NCI-H446 (cell line): ENCODE measurements at places on chromosomes 3 and 15.
A peak's percentile ranks its signal among the peaks of the same experiment; 100 is the strongest.

- no peak for DNase-seq
Observed at GRCh38 chr15:89749054-89749453, 2.0 kb downstream of the MESP1 start.

DNA sequence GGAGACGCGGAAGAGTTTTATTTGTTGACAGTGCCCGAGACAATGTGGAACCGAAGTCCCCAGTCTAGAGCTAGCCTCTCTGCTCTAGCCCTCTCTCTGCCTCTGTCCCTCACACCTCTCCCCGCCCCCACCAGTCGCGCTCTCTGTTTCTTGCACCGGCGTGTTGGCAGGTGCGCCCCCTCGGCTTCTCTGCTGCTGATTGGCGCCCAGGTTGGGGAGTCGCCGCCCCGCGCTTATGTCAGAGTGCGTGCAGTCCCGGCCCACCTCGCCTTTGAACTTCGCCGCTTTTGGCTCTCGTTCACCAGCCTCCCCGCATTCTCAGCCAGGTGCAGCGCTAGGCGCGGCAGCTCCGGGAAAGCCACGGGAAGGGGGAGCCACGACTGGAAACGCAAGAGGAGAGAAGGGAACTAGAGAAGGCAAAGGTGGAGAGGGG is at the start of gene SOX14:
Gene SOX14 (plus strand): TSS at position 315 of the 433 bp plus-strand sequence. CDS start 470 bp downstream, outside the sequence.
- DNase-seq = no peak

GRCh38 chr15:41961001-41961518 is 11.3 kb downstream of the EHD4 start:
- no peak for DNase-seq

DNA sequence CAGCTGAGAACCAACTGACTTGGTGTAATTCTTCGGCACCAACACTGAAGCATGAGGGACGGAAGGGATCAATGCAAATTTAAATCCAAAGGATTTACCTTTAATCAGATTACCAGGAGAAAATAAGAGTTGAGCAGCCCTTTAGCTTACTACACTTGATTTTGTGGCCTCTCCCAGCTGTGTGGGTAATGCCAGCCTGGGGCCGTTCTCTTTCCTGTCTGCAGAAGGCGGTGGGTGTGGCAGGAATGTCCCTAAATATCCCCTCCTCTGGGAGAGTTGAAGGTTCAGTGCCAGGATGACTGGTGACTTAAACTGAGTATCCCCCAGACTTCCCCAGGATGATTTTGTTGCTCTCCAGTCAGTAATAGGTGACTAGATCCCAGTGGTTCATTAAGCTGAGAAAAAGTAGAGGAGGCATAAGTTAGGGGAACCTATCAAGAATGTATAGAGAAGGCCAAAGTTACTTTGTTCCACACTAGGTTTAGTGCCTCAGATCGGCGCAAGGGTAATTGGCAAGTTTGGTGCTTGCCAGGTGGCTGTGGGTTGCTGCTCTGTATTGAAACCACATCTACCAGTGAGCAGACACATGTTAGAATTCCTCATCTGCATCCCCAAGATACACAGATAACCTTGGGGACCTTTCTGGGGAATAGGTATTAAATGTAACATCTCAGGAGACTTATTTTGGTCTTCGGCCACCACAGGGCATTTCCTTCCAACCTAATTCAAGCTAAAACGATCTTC is 23.1 kb downstream of the MAPKBP1 start:
- no peak for DNase-seq

GRCh38 chr15:36614016-36614415 is 34.6 kb downstream of the CDIN1 start:
- DNase-seq = no peak

GRCh38 chr3:52021489-52022268 is 26.0 kb upstream of the RPL29 start:
- no peak for DNase-seq

DNA sequence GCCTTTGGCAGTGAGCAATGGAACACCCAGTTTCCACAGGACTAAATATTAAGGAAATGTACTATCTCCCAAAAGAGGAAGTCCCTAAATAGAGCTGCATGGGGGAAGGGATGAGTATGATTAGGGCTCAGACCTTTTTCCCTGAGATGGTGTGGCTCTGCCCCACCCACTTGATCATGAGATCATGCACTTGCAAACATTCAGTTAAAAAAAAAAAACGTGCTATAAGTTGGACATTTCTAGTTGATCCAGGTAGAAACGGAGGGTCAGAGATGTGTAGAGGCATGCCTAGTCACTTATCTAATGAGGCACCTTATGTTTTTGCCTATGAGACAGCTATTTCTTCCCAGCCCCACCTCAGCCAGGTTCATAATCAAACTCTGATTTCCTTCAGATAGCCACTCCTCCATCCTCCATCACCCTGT is 24.5 kb upstream of the SSR3 start:
- no peak for DNase-seq

DNA sequence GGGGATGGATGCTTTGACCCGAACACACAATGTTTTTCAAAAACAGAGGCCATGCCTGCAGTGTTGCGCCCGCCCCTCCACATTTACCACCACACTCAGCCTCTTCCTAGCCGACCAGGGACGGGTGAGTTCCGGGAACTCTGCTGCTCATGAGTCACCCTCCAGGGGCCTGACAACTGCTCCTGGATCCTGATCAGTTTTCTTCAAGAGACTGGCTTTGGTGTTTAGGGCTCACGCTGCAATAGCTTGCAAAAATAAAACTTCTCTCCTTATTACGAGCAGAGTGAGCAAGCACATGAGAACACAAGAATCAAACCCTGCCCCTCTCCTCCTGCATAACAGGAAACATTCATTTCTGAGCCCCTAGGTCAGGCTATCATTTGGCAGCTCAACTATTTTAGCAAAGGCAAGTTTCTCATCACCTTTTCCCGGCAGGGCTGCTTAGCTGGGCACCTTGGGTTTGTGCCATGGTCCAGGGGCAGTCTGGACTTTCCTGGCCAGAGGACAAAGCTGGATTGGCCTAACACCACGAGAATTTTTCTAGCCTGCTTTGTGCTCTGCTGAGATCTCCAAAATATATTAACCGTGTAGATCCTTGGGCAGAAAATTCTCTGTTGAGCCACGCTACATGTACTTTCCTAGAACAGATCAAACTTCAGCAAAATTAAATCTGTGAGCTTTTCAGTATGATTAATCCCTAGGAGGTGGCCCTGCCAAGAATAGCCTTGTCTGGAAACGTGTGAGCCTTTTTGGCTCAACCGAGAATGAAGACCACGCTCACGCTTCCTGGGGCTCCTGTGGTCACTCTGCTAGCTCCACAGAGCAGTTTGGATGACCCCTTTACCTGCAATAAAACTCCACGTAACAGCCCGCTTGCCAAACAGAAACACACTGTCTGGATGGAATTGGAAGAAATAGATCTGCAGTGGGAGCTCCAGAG is 52.7 kb upstream of the SPATA12 start:
- no peak for DNase-seq

- DNase-seq = no peak
Observed at GRCh38 chr15:63456258-63456657, 48.1 kb upstream of the USP3 start.

- no peak for DNase-seq
Observed at GRCh38 chr3:151290673-151291072, 12.3 kb upstream of the P2RY14 start.

DNA sequence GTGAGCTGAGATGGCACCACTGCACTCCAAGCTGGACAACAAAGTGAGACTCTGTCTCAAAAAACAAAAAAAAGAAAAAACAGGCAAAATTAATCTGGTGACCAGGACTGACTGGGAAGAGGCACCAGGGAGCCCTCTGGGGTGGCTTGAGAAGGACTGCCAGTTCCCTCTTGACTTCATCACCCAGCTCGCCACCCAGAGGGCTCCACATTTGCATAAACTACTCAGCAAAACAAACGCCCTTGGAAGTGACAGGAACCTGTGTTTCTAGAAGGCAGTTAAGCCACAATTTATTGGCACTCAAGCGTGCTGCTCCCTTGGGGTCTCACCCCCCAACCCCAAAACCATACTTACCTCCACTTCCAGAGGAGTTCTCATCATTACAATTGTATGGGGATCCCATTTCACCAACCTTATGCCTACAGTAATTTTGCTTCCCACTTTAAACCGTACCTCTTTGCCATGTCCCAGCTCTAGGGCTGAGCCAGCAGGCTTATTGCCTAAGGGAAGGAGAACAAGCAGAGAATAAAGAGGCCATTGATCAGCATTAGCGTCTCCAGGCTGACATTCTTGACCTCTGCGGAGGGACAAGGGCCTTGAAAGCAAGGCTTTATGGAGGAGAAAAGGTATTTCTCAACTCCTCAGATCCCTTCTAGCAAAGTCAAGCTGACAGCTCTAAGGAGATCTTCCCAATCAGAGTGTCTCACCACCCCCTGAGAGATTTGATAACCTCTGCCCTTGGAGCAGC is 357.4 kb downstream of the SHQ1 start:
- DNase-seq = no peak

- DNase-seq = no peak
Observed at GRCh38 chr15:65175511-65175910, 9.6 kb downstream of the CLPX start.

- DNase-seq = no peak
Observed at GRCh38 chr3:72481542-72481941, 366.7 kb downstream of the SHQ1 start.

GRCh38 chr3:177887475-177887874 is 648.8 kb upstream of the KCNMB2 start:
- DNase-seq = no peak

DNA sequence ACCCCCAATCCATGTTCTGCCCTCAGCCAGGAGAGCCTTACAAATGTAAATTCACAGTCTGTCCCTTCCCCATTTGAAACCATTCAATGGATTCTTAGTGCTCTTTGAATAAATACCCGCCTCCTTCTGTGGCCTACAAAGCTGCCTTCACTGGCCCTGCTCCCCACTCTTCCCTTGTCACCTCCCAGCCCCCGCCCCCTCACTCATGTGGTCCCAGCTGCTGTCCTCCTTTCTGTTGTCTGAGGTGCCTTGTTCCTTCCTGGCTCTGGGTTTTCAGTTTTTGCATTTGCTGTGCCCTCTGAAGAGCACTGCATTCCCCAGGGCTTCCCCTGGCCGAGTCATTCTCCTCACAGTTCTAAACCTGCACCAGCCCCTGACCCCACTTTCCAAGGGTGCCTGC is 3.2 kb downstream of the EFCAB12 start:
- DNase-seq = no peak

DNA sequence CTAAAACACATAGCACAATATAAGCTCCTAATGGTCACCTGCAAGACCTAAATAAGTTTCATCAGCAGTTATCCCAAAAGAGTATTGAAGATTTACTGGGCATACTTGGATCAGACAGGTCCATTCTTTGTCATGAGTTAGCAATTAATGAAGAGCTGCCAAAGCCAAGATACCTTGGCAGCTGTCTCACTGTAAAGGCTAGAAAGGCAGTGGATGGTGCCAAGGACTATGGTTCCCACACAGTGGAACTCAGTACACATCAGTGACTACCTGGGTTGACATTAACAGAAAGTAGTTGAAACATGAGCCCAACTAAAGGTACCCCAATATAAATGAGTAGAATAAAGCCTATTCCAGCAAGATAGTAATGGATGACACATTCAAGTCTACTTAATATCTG is 41.1 kb upstream of the TMCO5A start:
- peak; percentile 37 for DNase-seq

DNA sequence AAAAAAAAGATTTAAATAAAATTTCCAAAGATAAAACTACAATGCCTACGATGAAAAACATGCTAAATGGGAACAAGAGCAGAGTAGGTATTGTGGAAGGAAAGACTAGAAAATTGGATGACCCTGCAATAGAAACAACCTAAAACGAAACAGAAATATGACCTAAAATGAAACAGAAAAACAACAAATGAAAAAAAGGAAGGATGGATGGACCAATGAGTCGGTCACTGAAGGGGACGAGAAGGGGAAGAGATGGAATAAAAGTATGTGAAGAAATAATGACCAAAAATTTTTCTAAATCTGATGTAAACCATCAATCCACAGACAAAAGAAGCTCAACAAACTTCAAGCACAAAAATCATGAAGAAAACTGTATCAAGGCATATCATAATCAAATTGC is 44.8 kb downstream of the TBC1D2B start:
- no peak for DNase-seq

DNA sequence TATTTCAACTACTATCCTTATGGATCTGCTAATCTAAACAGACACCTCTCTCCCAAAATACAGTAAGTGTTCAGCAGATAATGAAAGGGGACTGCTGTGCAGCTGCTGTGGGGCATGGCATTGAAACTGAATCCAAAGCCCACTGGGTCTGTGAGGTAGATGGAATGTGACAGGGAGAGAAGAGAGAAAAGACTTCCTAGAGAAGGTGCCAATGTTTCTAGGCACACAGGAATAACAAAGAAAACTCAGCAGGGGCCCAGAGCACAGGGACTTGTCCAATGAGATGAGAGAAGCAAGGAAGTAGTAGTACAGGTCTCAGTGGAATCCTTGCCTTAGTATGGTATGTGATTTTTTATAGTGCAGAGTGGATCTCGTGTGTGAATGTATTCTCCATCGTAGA is 457.8 kb downstream of the IL5RA start:
- no peak for DNase-seq

- no peak for DNase-seq
Observed at GRCh38 chr3:156620260-156620659, 54.1 kb upstream of the TIPARP start.

DNA sequence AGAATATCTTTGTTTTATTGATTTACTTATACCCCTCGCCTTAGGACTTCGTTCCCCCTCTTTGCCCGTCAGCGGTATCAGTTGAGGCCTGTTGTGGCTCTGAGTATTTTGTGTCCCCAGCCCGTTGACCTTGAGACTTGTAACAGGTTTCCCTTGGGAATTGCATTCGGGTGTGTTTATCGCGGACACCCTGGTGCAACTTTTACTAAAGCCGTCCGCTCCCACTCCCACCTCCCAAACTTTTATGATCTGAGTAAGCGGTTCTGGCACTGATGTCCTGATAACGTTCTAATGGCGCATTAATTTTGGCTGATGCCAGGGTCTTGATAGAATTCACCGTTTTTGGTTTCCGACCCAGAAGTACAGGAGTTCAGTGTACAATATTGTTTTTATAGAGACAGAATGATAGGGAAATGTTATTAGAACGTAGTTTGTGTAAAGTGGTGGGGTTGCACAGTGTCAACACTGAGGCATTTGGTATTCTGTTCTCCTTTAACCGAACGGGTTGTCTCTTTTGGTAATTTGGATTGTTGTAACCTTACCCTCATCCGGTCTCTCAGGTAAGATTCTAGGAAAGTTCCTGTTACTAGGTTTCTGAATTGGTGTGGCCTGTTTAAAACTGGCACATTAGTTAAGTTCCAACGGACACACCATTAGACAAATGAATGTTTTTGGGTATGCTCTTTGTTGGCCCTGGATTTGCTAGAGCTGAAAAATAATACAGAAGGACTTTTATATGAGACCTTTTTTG is 47.8 kb downstream of the OIP5 start:
- DNase-seq = peak; percentile 3
